ENCODE measurements at places on chromosomes 16 and 17.

- peaks cover 3% of the 10 kb centered on the region for H3K27me3 ChIP-seq
- no peaks in the 10 kb centered on the region for H3K4me1 ChIP-seq
- no peak overlapping the region for H3K4me3 ChIP-seq
These were observed 3.3 kb upstream of the KRT35 start for GRCh38 chr17:41483991-41484826.

DNA sequence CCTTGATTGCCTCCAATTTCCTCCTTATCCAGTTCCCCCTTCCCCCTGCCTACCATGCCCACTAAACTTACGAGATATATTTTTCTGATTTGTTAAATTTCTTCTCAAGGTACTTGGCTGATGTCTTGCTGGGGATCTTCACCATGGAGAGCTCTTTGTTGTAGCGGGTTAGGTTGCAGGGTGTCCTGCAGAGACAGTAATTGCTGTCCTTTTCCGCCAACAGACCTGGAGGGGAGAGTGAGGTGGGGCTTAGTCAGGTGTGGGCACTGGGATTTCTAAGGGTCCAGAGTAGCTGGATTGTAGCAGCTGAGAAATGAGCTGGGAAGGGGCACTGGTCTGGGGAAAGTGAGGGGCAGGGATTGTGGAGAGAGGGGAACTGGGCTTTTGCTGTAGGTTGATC, 32.1 kb downstream of the SPACA3 start:
- no peaks in the 10 kb centered on the region for H3K4me1 ChIP-seq
- H3K27ac ChIP-seq, result no peak overlapping the region
- H3K36me3 ChIP-seq, result no peaks in the 10 kb centered on the region
- no peak overlapping the region for H3K4me3 ChIP-seq
- no peak for DNase-seq

DNA sequence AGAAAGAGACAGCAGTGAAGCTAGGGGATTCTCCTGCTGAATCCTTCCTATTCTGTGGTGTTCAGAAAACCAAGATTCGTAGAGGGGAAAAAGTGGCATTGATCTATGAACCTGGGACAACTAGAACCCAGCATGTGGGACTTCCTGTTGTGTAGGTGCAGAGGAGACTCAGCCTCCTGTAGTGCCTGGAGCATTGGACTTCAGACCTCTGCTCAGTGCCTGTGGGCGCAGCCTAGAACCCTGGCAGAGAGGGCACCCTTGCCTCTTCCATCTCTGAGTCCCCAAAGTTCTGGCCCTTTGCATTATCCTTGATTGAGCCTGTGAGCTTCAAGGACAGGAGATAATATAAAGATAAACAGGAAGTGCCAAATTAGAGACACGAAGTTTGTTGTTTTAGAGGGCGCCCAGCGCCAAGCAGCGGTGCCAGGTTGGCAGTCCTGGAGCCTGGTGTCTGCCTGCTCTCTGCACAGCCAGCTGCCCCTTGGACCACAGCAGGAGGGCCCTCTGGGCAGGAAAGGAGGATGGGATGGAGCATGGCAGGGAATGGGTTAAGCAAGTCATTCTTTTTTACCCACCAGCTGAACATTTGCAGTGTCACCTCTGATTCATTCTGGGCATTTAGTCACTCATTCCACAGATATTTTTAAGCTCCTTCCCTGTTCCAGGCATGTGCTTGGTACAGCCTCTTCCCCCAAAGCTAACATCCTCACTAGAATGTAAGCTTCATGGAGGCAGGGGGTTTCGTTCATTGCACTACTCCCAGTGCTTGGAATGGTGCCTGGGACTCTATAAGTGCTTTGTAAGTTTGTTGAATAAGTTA, 11.9 kb upstream of the SP6 start:
- no peak overlapping the region for H3K27ac ChIP-seq
- DNase-seq, result no peak
- no peaks in the 10 kb centered on the region for H3K36me3 ChIP-seq
- no peak overlapping the region for H3K4me3 ChIP-seq
- peaks cover 21% of the 10 kb centered on the region for H3K4me1 ChIP-seq
- peaks cover 9% of the 10 kb centered on the region for H3K27me3 ChIP-seq

GRCh38 chr17:21375757-21376080, 438 bp upstream of the KCNJ12 start:
- no peaks in the 10 kb centered on the region for H3K36me3 ChIP-seq
- no peak overlapping the region for H3K4me3 ChIP-seq
- no peak overlapping the region for H3K27ac ChIP-seq
- DNase-seq, result no peak
- peaks cover 12% of the 10 kb centered on the region for H3K4me1 ChIP-seq

GRCh38 chr17:82050152-82050760, 1.4 kb downstream of the RFNG start:
- peaks cover 39% of the 10 kb centered on the region for H3K36me3 ChIP-seq
- H3K27ac ChIP-seq, result peak overlapping the region; percentile 89
- H3K27me3 ChIP-seq, result no peaks in the 10 kb centered on the region

- no peak for DNase-seq
- no peaks in the 10 kb centered on the region for H3K36me3 ChIP-seq
- H3K4me3 ChIP-seq, result no peak overlapping the region
- H3K4me1 ChIP-seq, result no peaks in the 10 kb centered on the region
These were observed 9.8 kb downstream of the SLC12A3 start for GRCh38 chr16:56874800-56875199.

DNA sequence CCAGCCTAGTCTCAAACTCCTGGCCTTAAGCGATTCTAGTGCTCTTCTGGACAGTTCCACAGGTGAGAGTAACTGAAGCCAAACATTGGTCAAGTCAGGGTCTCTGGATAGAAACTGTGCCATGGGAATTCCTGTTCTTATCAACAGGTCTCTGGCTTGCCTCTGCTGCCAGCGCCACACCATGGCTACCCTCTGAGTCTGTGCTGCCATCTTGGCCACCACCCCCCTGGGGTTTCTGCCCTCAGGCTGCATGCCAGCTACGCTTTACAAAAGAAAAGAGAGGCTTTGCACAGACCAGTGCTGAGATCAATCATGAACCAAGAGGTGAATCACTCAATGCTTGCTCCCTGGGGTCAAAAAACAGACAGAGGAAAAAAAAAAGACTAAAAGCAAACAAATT, 24.4 kb upstream of the CREBBP start:
- no peaks in the 10 kb centered on the region for H3K27me3 ChIP-seq
- no peaks in the 10 kb centered on the region for H3K36me3 ChIP-seq
- no peak overlapping the region for H3K4me3 ChIP-seq
- H3K4me1 ChIP-seq, result no peaks in the 10 kb centered on the region
- no peak overlapping the region for H3K27ac ChIP-seq

- DNase-seq, result no peak
- no peaks in the 10 kb centered on the region for H3K4me1 ChIP-seq
- no peaks in the 10 kb centered on the region for H3K27me3 ChIP-seq
- H3K36me3 ChIP-seq, result no peaks in the 10 kb centered on the region
These were observed 353.8 kb upstream of the HSBP1 start for GRCh38 chr16:83453977-83454376.

GRCh38 chr17:19365833-19366636, 3.5 kb upstream of the B9D1 start:
- H3K27me3 ChIP-seq, result peaks cover 3% of the 10 kb centered on the region
- H3K4me3 ChIP-seq, result no peak overlapping the region
- H3K4me1 ChIP-seq, result peaks cover 32% of the 10 kb centered on the region

DNA sequence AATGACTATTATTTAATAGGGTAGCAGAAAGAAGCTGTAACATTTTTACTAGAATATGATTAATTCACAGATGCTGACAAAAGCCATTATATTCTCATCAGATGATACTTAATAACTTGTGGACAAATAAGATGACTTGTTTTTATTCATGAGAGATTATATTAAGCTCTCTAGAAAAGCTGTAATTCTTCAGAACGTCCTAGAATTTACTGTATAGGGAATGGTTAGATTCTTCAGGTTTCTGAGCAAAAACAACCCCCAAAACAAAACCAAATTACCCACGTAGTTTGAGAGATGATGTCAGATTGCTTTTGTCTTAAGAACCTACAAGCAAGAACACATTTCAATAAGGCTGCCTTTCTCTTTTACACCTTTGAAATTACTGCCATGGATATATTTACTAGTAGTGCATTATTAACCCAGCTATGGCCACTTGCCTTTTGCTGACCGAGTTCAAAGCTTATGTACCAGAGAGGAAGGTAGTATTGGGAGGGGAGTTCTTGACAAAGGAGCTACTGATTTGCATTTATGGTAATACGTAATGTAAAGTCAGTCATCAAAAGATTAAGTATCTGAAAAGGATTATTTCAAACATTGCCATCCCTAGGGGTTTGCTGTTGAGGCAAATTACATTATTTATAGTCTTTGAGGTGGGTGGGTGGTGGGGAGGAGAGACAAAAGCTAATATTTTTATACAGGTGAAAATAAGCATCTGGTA, 51.7 kb downstream of the NLK start:
- no peak for DNase-seq
- no peaks in the 10 kb centered on the region for H3K27me3 ChIP-seq
- H3K4me3 ChIP-seq, result no peak overlapping the region
- peaks cover 14% of the 10 kb centered on the region for H3K4me1 ChIP-seq

DNA sequence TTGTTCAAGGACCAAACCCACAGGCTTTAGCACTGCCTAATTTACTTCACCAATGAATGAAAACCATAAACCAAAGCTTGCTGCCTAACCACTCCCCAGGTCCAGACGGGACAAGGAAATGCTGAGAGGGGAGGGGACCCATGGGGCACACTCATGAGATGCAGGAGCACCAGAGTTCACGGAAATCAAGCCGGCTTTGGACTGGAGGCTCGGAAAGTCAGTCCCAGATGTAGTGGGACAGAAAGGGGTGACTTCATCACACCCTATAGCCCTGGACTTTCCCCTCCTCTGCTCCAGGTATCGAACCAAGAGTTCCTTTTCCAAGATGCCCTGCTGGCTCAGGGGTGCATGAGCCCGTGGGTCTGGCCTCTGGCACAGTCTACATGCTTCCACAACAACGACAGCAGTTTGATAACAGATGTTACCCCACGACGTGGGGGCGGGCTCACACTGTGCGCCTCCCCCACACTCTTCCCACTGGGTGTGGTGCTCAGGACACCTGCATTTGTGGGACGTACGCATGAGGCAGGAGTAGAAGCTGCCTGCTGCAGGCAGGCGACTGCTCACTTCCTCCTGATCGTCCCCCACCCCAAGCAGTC, 63.2 kb downstream of the AMFR start:
- peaks cover 25% of the 10 kb centered on the region for H3K4me1 ChIP-seq
- H3K27ac ChIP-seq, result peak overlapping the region; percentile 48
- peaks cover 67% of the 10 kb centered on the region for H3K36me3 ChIP-seq

GRCh38 chr17:10217916-10218315, 19.5 kb upstream of the GAS7 start:
- H3K27ac ChIP-seq, result no peak overlapping the region
- no peak overlapping the region for H3K4me3 ChIP-seq
- no peak for DNase-seq
- no peaks in the 10 kb centered on the region for H3K36me3 ChIP-seq

GRCh38 chr17:4972752-4973151, 5.1 kb upstream of the SPAG7 start:
- peaks cover 18% of the 10 kb centered on the region for H3K36me3 ChIP-seq
- H3K27me3 ChIP-seq, result no peaks in the 10 kb centered on the region
- H3K4me1 ChIP-seq, result peaks cover 29% of the 10 kb centered on the region
- H3K27ac ChIP-seq, result peak overlapping the region; percentile 51
- no peak overlapping the region for H3K4me3 ChIP-seq

GRCh38 chr16:15966836-15967546, 17.6 kb downstream of the ABCC1 start:
- no peaks in the 10 kb centered on the region for H3K27me3 ChIP-seq
- DNase-seq, result no peak
- peaks cover 50% of the 10 kb centered on the region for H3K4me1 ChIP-seq
- H3K4me3 ChIP-seq, result no peak overlapping the region

GRCh38 chr16:73125850-73126524, 78.1 kb upstream of the ZFHX3 start:
- peaks cover 5% of the 10 kb centered on the region for H3K27me3 ChIP-seq
- peaks cover 9% of the 10 kb centered on the region for H3K4me1 ChIP-seq
- no peak for DNase-seq
- H3K27ac ChIP-seq, result no peak overlapping the region
- no peak overlapping the region for H3K4me3 ChIP-seq
- H3K36me3 ChIP-seq, result no peaks in the 10 kb centered on the region

GRCh38 chr16:29030086-29030840, 45.4 kb downstream of the LAT start:
- peak overlapping the region; percentile 66 for H3K27ac ChIP-seq
- H3K27me3 ChIP-seq, result no peaks in the 10 kb centered on the region
- H3K36me3 ChIP-seq, result no peaks in the 10 kb centered on the region
- peaks cover 50% of the 10 kb centered on the region for H3K4me1 ChIP-seq
- DNase-seq, result no peak

GRCh38 chr16:14062261-14062660, 8.9 kb upstream of the MRTFB start:
- H3K36me3 ChIP-seq, result no peaks in the 10 kb centered on the region
- H3K4me3 ChIP-seq, result no peak overlapping the region
- peaks cover 9% of the 10 kb centered on the region for H3K27me3 ChIP-seq
- DNase-seq, result no peak
- H3K4me1 ChIP-seq, result no peaks in the 10 kb centered on the region

GRCh38 chr17:49851387-49852291, 3.8 kb upstream of the TAC4 start:
- H3K36me3 ChIP-seq, result no peaks in the 10 kb centered on the region
- peak overlapping the region; percentile 77 for H3K4me3 ChIP-seq
- H3K27me3 ChIP-seq, result peaks cover 3% of the 10 kb centered on the region
- peak; percentile 80 for DNase-seq
- H3K27ac ChIP-seq, result peak overlapping the region; percentile 87
- peaks cover 15% of the 10 kb centered on the region for H3K4me1 ChIP-seq

- H3K27ac ChIP-seq, result no peak overlapping the region
- no peak for DNase-seq
- H3K27me3 ChIP-seq, result no peaks in the 10 kb centered on the region
- no peak overlapping the region for H3K4me3 ChIP-seq
- no peaks in the 10 kb centered on the region for H3K4me1 ChIP-seq
These were observed 1329.9 kb upstream of the GOT2 start for GRCh38 chr16:60064026-60064425.

All from activated T-cell treated with anti-CD3 and anti-CD28 coated beads, Interleukin-2, amount 50 U/mL, for 24 hours (primary cell).